ENCODE measurements at places on chromosomes 1 and 21.

- DNase-seq = no peak
These were observed 45.3 kb upstream of the PARP1 start for GRCh38 chr1:226453015-226453704.

DNA sequence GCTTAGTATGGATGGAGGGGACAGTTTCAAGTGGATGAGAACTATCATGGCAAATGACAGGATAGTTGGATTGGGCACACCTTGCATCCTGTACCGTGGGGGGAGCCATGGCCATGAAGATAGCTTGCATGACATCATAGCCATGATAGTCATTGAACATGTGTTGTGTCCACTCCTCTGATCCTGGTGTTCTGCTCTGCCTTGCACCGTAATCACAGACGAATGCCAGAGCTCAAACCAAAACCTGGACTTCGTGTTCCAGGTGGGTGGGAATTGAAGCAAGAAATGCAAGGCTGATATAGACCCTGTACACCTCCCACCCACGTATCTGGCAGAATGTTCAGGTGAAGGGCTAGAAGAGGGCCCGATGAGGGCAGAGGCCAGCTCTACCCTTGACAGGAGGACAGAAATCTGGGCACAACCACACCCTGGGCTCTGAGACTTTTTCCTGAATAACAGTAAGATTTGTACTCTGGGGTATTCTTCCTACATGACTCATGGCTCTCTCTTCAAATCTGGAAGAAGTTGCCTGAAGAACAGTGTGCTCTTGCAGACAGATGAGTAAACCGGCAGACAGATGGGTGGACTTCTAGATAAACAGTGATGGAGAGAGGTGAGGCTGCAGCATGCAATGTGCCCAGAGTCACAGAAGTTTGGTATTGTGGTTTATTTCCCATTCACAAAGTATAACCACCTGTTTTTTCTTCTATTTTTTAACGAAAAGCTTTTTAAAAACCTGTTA, 45.0 kb downstream of the KCNJ6 start:
- DNase-seq = peak; percentile 88

DNA sequence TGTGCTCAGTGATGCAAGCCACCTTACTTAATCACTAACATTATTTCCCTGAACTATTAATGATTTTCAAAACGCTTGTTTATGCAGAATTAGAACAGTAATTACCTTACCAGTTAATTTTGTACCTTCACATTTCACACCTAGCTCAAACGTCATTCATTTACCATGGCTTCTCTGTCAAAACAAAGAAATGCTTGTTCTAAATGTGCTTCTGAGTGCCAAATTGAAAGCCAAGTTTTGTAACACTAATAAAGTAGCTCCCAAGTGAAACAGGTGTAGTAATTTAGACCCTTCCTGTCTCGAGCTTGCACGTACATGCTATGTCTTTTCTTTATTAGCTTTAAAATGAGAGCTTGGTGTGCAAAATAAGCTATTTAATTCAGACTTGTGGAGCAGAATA, 533.7 kb upstream of the PKN2 start:
- no peak for DNase-seq

DNA sequence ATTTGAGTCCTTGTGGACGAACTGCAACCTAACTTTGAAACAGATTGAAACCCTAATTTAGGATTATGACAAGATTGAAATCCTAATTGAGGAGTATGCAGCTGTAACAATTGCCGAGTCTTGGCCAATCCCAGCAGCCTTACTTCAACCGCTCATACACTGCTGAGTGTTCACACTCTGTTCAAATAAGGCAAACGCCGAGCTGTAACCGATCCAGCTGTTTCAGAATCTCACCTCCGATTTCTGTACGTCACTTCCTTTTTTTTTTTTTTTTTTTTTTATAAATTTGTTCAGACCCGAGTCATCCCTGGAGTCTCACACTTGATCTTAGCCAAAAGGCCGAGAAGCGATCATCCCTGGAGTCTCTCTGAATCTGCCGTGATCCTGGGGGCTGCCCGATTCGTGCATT, 22.3 kb upstream of the ATP5PO start:
- DNase-seq = no peak

- peak; percentile 89 for DNase-seq
These were observed 371 bp downstream of the SZRD1 start for GRCh38 chr1:16367258-16367967.

- peak; percentile 98 for DNase-seq
These were observed 70.1 kb upstream of the GORAB start for GRCh38 chr1:170461762-170462384.

- peak; percentile 75 for DNase-seq
These were observed 157.0 kb upstream of the ZNHIT6 start for GRCh38 chr1:85865213-85865612.

DNA sequence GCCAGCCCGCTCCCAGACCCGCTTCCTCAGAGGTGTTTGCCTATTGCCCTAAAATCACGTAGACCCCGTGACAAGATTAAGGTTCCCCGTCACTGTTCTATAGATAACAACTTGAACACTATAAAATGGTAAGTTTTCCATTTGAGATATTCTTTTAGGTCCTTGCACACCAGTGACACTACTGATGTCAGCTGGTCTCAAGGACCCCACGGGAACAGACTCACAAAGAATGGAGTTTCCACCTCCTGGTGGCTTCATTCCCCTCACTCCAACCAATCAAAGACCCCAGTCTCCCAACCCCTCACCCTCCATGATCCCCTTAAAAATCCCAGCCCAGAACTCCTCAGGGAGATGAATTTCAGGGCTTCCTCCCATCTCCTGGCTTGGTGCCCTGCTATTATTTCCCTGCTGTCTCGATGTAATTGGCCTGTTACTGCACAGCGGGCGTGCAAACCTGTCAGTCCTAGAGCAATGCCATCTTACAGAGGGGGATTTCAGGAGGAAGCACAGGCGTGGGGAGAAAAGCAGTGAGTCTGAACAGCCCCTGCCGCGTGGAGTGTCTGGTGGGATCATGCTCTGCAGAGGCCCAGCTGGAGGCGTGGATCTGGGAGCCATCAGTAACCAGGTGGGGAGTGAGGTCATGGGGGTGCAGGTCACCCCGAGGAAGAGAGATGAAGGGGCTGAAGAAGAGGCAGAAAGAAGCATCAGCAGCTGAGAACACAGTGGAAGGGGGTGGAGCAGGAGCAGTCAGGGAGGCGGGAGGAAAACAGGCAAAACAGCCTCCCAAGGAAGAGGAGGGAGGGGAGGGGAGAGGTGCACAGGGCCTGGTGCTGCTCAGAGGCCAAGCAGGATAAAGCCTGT, 35.1 kb upstream of the LBR start:
- DNase-seq = no peak

DNA sequence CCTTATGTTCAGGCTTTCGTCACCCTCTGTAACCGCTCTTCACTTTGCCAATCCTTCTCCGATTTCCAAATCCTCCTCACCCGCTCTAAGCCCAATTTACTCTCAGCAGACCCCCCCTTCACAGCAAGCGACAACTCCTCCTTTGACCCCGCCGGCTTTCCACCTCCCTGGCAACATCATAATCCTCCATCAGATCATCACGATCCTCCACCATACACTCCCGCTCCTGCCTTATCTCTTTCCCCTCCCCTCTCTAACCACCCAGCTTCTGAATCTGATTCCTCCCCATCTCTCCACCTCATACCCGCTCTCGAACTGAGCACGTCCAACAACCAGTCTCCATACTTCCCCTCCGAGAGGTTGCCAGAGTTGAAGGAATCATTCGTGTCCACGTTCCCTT, 7.5 kb upstream of the EVA1B start:
- DNase-seq = no peak

DNA sequence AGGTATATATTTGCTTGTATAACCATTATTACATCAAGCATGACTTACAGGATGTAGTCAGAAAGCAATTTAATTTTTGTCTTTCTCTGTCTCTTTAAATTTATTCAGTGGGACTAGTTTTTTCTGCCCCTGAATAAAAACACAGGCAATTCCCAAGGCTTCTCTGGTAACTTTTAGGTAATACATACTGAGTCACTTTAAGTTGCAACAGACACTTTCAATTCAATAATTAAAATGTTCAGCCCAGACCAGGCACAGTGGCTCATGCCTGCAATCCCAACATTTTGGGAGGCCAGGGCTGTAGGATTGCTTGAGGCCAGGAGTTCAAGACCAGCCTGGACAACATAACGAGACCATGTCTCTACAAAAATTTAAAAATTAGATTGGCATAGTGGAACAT, 12.3 kb downstream of the SLC44A3 start:
- DNase-seq = peak; percentile 42

GRCh38 chr1:208766832-208767231, 522.6 kb upstream of the PLXNA2 start:
- no peak for DNase-seq

DNA sequence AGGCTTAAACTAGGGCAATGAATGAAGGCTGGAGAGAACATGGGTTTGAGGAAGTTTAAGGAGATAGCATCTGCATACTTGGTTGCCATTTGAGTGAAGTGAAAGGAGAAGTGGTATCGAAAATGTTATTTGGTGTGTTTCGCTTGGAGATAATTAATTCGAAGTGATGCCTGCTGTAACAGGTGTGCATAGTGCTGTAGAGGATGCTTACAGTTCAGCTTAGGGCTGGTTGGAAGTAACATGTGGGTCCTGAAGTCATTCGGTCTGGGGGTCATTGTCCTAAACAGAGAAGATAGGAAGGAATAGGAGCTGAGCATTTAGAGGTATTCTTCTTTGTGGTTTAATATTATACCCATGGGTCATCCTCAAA, 301 bp upstream of the NUDT17 start:
- no peak for DNase-seq

- peak; percentile 71 for DNase-seq
These were observed 137.1 kb upstream of the USP24 start for GRCh38 chr1:55352080-55352810.

GRCh38 chr1:41751804-41752513, 166.8 kb downstream of the HIVEP3 start:
- DNase-seq = peak; percentile 40

GRCh38 chr1:232555494-232556210, 74.3 kb downstream of the SIPA1L2 start:
- no peak for DNase-seq

DNA sequence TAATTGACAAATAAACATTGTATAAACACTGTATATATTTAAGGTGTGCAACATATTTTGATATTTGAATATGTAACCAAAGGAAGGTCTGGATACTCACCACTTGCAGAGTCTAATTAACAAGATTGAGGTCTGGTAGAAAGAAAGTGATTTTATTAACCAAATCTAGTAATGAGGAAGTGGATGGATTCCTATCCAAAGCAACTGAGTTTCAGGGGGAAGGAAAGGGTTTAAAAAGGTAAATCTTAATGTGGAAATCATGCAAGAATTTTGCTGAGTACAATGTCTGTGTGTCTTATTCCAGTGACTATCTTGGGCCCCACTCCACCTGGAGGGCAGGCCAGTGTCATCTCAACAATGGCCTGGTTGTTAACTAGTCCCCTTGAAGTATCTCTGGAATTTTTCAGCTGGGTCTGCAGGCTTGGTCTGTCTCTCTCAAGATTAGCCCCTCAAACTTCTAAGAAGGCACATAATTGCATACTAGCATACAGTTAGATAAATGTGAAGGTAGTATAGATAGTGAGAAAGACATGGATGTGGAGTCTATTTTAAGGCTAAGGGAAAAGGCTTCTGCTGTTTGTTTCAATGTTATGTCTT, 262.7 kb upstream of the RGS18 start:
- DNase-seq = no peak

- no peak for DNase-seq
These were observed 78.9 kb downstream of the RAP1GAP start for GRCh38 chr1:21590126-21590880.

GRCh38 chr1:1794999-1795398, 16.7 kb upstream of the NADK start:
- no peak for DNase-seq

Data from AG10803 (cell line).